ENCODE measurements at places on chromosomes 13 and 19.

DNA sequence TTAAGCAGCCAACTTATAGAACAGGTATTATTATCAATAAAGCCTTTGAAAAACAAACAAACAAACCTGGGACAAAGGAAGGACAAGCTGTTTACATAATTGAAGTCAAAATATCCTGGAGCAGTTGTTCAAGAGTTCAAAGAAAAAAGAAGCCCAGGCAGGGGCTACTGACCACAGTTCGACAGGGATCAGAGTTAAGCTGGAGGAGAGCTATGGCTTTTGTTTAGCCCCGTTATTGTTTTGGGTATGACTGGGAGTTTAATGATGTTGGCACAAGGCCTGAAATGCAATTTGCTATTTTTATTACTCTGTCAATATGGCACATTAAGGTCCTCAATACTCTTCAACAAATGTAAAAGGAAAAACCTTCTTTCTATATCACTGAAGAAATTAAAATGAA, 624.4 kb upstream of the KLHL1 start:
- DNase-seq = no peak

GRCh38 chr19:55700813-55701212, 25.8 kb downstream of the EPN1 start:
- DNase-seq = no peak

DNA sequence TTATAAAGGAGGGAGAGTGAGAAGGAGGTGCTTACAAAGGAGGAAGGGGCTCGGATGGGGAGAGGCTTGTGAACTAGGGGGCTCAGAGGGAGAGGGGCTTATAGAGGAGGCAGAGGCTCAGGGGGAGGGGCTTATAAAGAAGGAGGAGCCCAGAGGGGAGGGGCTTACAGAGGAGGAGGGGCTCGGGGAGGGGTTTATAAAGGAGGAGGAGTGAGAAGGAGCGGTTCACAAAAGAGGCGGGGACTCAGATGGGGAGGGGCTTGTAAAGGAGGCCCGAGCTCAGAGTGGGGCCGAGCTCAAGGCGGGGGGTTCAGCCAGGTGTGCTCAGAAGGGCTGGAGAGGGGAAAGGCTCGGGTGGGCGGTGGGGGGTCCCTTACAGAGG, 500 bp downstream of the SMIM24 start:
- no peak for DNase-seq

- DNase-seq = no peak
Measured at GRCh38 chr13:22062478-22063205, 391.8 kb downstream of the FGF9 start.

DNA sequence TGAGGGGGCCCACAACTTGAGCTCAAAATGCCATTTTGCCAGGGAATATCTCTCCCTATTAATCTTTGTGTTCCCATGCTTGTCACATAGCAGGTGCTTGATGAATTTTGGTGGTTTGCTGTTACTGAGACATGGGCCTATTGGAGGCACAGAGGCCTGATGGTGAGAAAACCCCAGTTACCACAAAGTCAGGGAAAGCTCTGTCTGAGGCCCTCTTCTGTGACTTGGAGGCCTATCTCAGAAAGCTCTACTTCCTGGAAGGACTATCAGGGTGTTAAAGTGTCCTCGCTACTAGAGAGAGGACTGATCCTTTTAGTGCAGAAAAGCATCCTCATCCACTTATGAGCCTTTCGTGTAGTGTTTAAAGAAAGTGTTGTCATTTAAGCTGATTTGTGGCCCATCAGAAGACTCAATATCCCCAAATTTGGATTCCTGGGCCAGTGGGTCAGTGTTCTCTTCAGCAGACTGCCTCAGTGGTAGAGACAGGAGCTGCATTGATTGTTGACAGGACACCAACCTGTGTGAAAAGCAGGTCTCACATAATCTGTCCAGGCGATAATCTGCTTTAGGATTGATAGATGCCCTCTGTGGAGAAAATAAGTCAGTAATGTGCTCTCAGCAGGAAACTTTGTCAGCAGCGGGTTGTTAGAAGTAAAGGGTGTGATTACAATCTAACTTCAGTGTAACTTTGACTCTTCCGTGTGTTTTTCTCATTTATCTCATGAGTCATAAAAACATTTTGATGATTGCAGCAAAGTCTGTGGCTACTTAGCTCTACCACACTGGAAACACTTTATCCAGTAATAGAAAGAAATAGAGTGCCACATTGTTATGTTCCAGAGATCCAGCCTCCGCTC, 121.0 kb downstream of the AKAP11 start:
- DNase-seq = no peak

GRCh38 chr19:48443256-48443655, 2.5 kb upstream of the GRWD1 start:
- DNase-seq = no peak

GRCh38 chr13:94706101-94706842, 6.1 kb downstream of the SOX21 start:
- DNase-seq = no peak

DNA sequence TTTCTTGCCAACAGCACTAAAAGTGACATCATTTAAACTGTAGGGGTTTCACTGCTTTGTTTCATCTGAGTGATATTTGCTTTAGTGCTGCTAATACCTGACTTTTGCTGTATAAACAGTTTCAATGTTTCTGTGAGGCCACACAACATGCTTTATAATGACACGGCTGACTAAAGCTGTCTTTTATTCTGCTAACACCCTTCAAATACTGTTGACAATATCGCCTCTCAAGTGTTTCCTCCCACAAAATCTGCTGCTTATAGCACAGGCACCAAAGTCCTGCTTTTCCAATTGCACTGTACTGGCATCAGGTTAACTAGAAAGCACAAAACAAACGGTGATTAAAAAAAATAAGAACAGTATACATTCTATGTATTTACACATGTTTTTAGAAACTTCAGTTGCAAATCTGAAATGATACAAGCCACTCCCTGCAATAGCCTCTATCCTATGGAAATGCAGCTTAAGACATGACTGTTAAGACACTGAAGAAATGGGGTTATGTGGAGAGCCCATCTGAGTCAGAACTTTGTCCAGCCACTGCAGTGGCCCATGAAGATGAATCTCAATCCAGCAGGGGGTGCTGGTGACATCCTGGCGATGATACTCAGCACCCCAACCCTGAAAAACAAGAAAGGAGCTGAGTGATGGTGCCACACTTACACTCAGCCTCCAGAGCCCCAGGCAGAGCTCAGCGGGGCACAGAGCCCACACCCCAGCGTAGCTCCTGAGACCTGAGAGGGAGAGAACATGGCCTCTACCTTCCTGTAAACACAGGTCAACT, 29.4 kb downstream of the RFXAP start:
- no peak for DNase-seq

GRCh38 chr13:107020393-107020792, 452.5 kb upstream of the ARGLU1 start:
- no peak for DNase-seq

DNA sequence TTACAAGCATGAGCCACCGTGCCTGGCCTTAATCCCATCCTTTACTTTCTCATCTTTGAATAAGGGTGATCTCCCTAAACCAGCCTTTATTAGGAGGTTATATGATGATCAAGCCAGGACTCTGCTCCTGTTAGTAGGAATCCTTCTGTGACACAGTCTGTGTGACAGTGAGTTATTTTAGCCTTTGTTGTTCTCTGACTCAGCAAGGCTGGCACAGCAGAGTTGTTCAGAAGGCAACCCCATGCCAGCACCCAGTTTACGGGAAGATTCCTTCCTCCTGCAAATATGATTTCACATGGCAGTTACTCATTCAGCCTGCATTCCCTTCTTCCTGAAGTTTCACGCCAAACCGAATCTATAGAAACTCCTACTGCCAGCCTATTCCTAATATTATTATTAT, 10.5 kb upstream of the MIER2 start:
- no peak for DNase-seq

DNA sequence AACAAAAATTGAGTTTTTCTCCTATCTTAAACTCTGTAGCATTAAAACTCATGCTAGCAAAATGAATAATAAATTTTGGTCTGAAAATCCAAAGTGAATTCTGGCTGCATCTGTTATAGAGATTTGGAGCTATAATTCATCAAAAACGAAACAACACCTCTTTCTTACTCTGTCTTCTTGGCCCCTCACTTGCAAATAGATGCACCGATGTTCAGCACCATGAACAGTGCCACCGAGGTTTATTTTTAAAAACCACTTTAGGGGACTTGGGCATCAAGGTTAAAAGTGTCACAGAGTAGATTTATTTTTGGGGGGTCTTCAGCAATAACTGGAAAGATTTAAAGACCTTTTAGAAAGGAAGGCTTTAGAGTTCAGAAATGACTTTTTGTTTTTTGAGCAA, 26.1 kb upstream of the EID2 start:
- no peak for DNase-seq

DNA sequence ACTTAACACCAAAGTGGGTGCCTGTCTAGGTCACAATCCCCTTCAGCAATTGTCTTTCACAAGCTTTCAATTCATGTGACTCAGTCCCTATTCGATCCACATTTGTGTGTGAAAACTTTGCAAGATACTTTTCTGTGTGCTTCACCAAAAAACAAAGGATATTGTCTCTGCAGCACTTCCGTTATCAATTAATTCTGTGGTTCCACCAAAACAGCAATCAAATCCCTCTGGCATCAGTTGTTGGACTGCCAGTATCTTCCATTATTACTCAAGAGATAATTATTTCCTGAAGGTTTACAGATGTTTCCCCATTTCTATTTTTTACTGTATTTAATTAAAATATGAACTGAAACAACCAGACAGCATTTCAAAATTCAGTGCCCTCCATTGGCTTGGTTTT, 481.4 kb downstream of the SUCLA2 start:
- DNase-seq = no peak

DNA sequence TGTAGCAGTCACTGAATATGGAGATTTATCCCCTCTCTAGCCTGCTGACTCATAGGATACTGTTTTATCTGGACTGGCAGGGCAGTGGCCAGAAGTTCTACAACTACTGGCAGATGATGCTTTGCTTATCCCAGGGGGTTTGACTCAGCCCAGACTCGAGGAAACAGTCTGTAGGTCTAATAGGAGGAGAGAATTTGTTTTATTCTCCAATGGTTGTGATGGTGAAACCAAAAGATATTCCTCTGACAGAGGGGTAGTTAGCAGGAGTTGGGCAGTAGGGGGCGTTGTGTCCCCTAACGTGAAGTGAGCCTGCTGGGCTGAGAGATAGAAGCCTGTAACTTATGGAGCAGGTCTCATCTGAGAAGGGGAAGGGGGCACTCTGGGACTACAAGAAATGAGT, 74.9 kb downstream of the WTIP start:
- DNase-seq = peak; percentile 16

DNA sequence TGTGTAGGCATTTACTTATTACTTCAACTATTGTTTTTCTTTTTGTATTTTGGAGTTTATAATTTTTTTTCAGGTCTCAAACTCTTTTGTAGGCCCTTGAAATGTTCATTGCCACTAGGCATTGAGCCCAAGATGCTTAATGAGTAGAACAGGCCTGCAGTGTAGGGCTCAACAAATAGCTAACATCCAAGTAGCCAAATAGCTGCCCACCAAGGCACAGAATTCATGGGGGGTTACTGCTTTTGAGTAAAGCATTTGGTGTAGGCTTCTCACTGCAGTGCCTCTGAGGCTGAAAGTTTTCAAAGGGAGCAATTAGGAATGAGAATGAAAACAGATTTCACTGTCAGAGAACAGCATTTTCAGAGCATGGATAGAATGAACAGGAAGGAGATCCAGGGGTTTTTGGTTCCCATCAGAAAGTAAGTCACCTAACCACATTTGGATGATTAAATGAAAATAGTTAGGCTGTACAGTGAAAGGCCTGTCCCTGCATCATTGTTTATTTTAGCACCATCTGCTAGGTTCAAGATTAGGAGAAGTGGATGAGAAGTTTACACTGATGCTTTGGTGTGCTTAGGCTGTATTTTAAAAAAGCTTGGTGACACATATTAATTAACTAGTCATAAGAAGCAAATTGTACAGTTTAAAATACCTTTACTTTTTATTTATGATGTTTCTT, 61.0 kb downstream of the EDNRB start:
- DNase-seq = no peak

DNA sequence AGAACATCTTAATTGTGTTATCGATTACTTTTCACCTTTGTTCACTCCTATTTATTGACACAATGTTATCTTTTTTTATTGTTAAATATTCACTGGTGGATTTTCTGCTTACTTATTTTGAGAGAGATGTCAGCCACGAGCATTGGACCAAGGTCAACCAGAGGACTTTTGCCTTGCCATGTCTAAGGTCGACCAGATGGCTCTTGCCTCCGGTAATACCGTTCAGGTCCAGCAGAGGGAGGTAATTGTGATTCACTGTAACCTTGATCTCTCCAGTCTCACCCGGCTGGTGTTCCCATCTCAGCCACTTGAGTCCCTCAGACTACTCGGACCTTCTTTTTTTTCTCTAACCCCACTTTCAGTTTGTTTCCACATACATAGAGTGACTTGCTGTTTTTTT, 1438.1 kb downstream of the UQCRFS1 start:
- no peak for DNase-seq

DNA sequence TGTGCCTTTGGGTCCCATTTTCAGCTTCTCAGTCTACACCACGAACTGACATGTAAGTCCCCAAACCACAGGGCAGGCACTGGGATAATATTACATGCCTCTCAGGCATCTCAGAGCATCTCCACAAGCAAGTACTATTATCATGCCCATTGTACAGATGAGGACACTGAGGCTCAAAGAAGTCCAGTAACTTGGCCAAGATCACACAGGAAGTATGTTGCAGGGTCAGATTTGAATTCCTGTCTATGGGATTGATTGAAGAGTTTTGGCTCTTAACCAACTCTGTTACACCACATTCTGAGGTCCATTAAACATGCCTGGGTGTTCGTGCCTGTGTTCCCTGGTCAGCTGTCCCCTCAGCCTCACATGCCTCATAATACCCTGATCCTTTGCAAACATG, 319.8 kb downstream of the FOXO1 start:
- DNase-seq = no peak

DNA sequence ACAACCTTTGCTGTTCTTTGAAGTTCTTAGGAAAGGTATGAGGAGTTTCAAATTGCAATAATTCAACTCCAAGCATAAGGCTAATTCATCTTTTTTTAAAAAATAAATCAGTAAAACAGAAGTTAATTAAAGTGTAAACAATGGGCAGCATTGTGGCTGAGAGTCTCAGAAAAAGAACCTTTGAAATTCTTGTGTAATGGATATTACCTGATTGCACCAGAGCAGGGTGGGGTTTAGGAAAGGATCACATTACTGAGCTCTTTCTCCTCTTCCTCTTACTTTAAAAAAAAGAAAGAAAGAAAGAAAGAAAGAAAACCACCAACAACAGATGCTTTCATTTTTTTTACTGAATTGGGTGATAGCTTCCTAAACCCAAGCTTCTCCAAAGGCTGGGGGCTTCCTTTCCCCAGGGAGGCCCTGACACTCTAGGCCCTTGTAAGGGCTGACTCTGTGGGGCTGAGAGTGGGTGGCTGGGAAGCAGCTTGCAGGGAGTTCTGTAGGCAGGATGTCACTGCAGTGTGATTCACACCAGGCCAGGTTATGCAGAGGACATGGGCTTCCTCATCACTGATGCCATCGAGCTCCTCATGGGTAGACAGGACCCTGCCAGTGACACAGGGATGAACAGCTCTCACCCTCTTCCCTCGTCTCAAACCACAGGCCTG, 564.5 kb downstream of the FGF9 start:
- DNase-seq = no peak
